ENCODE measurements at places on chromosomes 12 and 14. TPM values are rescaled to one million over a fixed set of nuclear protein-coding genes. Genes with fewer than 3 reads are reported as not detected.

- no peak for DNase-seq
Observed at GRCh38 chr14:32813401-32813800, 125.3 kb upstream of the NPAS3 start.

- no peak for DNase-seq
Observed at GRCh38 chr12:49823951-49824350, 4.3 kb downstream of the NCKAP5L start.

DNA sequence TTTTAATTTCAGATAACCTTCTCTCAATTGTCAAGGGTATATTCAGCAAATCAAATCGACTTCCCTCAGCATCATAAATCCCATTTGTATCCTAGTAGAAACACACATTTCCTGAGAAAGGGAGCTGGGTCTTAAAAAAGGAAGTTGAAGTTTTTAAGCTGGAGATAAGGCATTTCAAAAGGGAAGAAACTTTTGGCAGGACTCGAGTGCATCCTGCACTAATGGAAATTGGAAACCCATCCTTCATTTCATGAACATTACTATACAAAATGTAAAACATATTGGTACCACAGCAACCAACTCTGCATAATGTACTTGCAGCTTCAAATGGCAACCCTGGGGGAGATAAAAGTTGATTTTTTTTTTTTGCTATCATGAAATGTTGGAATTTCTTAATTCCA is 23.7 kb upstream of the TMCC3 start:
- no peak for DNase-seq

DNA sequence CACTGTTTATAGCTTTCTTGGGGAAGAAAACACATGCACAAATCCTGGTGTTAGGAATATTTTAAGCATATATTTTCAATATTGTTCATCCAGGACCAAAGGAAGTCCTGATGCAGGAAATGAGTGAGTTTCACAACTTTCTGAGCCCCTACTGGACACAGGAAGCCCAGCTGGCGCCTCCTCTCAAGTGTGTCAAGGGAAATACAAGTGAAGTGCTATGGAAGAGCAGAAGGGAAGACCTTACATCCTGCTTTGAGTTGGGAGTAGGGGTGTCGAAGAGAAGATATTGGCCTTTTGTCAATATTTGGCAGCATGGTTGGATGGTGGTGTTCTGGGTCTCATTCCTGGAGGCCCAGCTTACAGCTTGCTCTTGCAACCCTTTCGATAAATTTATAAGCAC is 66.1 kb upstream of the ZDHHC17 start:
- no peak for DNase-seq

- peak; percentile 50 for DNase-seq
Observed at GRCh38 chr14:73472185-73473114, 14.1 kb upstream of the NUMB start.

DNA sequence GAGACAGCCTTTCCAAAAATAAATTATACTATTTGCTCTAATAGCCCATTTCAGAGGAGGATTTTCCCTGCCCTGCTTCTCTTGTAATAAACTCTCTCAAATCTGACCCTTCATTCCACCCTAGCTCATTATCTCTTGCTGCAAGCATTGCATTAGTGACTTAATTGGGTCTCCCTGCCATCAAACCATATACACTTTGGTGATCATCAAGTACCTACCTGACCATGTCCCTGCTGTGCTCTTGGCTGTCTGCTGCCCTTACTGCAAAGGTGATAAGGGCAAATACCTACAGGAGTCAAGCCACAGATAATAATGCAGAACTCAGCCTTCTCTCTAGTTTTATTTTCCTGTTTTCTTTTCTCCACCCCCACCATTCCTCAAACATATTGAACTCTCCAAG is 88.4 kb downstream of the LIN7A start:
- DNase-seq, result no peak

DNA sequence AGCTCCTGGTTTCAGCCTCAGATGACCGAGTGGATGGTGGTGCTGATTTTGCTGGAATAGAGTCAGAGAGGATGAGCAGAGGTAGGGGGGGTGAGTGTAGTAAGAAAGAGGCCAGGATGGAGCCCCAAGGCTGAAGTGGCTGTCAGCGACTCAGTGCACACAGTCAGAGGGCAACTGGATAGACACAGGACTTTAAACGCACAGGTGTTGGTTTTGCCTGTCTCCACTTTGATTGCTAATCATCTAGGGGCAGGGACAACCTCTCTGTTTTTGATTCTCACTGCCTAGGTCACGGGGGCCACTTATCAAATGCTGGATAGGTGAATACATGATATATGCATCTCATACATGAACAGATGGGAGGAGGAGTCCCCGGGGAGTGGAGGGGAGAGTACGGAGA is 99.5 kb downstream of the EGLN3 start:
- no peak for DNase-seq

GRCh38 chr12:66140731-66141130 is 10.2 kb upstream of the LLPH start:
- peak; percentile 37 for DNase-seq

- no peak for DNase-seq
Observed at GRCh38 chr12:2395354-2395977, 342.7 kb downstream of the CACNA1C start.

GRCh38 chr12:130093380-130093779 is 68.9 kb upstream of the FZD10 start:
- DNase-seq, result no peak

- DNase-seq, result no peak
Observed at GRCh38 chr14:68553311-68553710, 239.6 kb downstream of the ZFP36L1 start.

- DNase-seq, result peak; percentile 34
Observed at GRCh38 chr12:48000878-48001504, 3.3 kb downstream of the COL2A1 start.

- DNase-seq, result no peak
Observed at GRCh38 chr12:6708960-6709394, 8.4 kb upstream of the PIANP start.

DNA sequence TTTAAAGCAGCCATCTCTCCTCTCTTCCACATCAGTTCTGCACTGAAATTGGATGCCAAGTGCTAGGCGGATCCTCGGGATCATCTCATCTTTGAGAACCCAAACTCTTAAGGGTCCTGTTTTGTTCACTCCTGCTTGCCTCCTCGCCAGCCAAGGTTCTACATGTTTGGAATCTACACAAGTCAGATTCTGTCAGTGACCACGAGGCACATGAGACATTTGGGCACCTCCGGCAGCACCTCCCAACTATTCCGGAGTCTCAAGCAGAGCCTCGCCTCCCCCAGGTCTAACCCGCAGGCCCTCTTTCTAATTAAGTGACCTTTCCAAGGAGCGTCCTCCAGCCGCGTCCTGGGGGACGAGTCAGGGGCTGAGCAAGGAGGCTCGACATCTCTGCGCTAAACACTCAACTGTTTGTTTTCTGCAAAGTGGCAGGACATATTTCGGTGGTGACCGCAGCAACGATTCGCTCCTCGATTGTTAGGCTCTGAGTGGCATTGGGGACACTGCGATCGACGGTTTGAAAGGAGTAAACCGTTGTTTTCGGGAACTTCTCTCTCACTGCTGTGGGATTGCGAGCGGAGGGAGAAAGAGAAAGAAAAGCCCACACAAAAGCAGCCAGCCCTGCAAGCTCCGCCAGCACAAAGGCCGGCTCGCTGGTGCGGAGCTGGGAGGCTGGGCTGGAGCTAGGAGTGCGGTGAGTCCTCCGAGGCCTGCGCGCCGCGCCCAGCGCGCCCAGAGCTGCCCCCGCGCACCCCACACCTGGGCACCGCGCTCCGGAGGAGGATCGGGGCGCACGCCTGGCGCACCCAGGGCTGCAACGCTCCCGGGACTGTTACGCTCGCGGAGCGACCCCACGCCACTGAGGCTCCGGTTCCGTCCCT is 640 bp downstream of the ARMH4 start:
- DNase-seq, result peak; percentile 1

- no peak for DNase-seq
Observed at GRCh38 chr14:22839159-22839779, 2.9 kb downstream of the MMP14 start.

- DNase-seq, result no peak
Observed at GRCh38 chr12:64097366-64098105, 124.6 kb downstream of the KICS2 start.

GRCh38 chr14:21025371-21026273 is 761 bp upstream of the NDRG2 start:
- DNase-seq, result no peak

DNA sequence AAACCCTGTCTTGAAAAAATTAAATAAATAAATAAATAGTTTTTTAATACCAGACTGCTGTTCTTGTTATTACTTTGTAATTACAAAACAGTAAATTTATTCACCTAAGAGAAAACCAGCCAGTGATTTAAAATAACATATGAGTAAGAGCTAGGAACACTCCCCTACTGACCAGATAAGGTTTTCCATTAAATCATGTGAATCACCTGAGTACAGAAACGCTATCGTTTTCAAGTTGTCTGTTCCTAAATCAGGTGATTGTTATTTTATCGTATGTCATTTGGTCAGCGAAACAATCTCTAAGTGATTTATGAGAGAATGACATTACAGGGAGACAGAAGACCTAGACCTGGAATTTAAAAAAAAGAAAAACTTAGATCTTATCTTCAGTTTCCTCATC is 47.3 kb downstream of the RPS29 start:
- peak; percentile 35 for DNase-seq

GRCh38 chr14:35050652-35051051 is 4.6 kb downstream of the FAM177A1 start:
- DNase-seq, result peak; percentile 65

DNA sequence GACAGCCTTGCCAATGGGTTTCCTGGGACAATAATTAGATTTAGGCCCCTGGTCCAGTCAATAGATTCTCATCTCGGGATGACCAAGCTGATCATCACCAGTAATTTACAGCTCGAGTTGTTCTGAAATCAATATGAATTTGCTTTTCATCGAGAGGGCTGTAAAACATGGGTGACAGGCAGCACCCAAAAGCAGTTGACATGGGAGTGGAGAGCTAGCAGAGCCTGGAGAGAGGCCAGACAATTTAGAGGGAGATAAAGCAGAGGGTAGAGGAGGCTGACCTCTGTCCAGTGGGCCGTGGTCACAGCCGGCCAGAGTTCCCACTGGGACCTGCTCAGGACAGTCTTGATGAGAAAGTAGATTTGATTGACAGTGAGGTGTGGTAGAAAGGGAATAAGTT is 157.3 kb downstream of the ASCL4 start:
- DNase-seq, result no peak

- DNase-seq, result no peak
Observed at GRCh38 chr12:96436366-96437170, 36.3 kb upstream of the CDK17 start.

- DNase-seq, result no peak
Observed at GRCh38 chr14:34863844-34864243, 11.3 kb downstream of the BAZ1A start.

GRCh38 chr12:97555547-97556187 is 93.1 kb downstream of the RMST start:
- no peak for DNase-seq

DNA sequence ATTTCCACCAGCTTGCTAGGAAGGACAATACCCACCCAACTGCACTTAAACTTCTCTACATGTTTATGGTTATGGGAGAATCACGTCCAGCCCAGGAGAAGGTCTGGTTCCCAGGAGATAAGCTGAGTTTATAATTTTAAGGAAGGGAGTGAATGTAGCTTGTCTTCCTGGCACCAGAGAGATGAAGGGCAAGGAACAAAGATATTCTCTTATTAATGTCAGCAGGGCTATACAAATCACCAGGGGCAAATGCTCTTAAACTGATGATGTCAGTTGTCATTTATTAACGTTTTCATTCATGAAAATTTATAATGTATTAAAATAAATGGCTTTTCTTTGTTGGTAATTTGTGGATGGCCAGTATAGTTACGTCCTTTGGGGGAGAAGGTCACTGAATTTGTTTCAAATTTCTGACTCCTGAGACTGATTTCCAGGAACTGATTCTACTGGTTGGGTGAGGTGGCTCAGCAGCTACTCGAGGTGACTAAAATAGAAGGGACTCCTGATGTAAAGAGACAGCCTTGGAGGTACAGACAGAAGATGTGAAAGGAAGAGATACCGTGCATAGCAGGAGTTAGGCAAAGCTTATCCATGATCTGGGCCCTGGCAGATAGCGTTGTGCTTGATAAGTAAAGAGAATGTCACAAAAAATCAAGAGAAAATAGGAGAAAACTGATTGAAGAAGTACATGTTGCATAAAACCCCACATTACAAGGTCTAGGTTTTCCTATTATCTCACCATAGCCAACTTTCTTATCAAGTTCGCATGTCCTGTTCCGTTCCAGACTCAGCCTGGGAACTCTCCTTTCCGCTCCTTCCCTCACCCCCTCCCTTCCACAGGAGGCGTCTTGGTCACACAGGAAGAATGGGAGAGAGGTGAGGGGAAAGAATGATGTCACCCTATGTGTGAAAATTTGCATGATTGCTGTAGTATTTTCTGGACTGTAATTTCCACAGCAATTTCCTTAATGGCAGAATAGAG is 367.1 kb upstream of the FAR2 start:
- DNase-seq, result no peak

Gene CLEC9A
- not detected for total RNA-seq

Gene TSPAN9
- total RNA-seq, result 11.0 TPM

Gene TROAP
- total RNA-seq, result 12.0 TPM

Gene TCTN1
- total RNA-seq, result 22.3 TPM

Gene MMP19
- total RNA-seq, result not detected

Gene KRT83
- total RNA-seq, result not detected

Gene SLC24A4
- not detected for total RNA-seq

Gene PLBD1
- 66.6 TPM for total RNA-seq
